ENCODE measurements at places on chromosomes 3 and 15.

DNA sequence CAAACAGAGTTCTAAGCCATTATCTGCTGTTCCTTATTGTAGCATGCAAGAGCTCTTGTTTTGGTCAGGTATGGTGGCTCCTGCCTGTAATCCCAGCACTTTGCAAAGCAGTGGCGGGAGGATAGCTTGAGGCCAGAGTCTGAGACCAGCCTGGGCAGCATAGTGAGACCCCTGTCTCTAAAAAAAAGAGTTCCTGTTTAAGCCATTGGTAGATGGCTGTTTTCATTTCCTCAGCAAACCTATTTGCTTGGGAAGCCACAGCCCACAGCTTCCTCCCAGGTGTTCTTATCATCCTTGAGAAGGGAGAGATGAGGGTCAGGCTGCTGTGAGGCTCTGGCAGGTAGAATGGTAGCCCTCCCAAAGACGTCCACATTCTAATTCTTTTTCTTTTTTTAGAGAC is 24.4 kb upstream of the FAM81A start:
- DNase-seq, result no peak

DNA sequence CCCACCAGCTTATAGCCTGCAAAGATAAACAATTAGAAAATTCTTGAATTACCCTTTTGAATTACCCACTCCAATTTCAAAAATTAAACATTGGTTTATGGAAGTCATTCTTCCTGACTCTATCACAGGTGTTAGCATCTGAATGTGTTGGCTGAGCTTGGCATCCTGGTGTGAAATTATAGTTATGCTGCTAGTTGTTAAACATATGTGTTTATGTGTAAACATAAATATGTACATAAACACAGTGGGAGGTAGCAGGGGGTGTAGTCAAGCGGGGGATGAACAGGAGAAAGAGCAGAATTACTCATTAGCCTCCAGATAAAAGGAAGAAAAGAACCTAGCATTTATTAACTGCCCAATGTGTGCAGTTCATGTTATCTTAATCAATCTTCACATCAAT is 530.2 kb downstream of the MCTP2 start:
- DNase-seq, result no peak

GRCh38 chr3:151015767-151016477 is 43.4 kb upstream of the CLRN1 start:
- no peak for DNase-seq

GRCh38 chr3:106007512-106007911 is 138.7 kb upstream of the CBLB start:
- DNase-seq, result no peak

GRCh38 chr3:41277790-41278465 is 78.6 kb downstream of the CTNNB1 start:
- DNase-seq, result no peak

Data from liver (tissue), 10 donors.